ENCODE measurements at places on chromosomes 5 and 9.

DNA sequence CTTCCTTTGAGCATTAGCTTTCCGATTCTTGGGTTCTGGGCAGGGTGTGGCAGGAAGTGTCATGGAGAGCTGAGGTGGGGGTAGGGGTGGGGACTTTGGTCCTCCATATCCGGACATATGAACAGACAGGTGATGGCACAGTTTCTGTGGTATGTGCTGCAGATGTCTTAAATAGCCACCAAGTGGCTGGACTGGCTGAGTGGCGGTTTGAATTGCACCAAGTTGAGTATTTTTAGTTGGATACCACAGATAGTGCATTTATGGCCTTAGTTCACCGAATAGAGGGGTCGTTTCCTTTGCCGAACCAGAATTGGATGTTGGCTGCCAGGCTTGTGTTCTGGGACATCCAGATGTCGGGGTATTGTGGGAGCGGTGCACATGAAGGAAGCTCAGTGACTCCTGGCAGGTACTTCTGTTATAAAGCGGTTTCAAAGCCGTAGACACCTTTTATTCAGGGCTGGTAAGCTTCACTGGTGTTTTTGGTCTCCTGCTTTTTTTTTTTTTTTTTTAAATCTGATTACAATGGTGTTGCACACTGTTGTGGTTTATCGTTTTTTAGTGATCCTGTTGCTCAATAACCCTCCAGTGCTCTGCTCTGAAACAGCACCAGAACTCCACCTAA, 15.1 kb upstream of the TNFAIP8 start:
- no peak for DNase-seq

GRCh38 chr9:114893221-114894010, 37.0 kb downstream of the TNFSF8 start:
- no peak for DNase-seq

DNA sequence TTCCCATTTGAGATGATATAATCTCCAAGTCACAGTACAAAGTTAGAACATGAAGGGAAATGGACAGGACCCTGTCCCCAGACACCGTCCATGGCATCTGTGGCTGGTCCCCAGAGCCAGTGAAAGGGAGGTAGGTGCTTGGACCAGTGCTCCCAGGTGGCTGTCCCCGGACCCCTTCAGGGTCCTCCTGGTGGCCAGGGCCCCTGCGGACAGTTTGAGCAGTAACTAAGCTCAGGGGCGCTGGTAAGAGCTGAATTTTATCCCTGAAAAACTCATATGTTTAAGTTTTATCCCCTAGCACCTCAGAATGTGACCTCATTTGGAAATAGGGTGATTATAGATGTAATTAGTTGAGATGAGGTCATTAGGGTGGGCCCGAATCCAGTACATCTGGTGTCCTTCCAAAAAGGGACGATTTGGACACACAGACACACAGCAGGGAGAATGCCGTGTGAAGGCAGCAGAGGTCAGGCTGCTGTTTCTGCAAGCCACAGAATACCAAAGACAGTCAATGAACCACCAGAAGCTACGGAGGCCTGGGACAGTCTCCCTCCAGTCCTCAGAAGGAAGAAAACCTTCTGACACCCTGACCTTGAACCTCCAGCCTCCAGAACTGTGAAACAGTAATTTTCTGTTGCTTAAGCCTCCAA, 185.0 kb downstream of the ATPSCKMT start:
- DNase-seq: no peak

GRCh38 chr5:18281947-18282581, 647.8 kb downstream of the TAF11L14 start:
- DNase-seq: no peak
